ENCODE measurements at places on chromosomes 13 and 19.

DNA sequence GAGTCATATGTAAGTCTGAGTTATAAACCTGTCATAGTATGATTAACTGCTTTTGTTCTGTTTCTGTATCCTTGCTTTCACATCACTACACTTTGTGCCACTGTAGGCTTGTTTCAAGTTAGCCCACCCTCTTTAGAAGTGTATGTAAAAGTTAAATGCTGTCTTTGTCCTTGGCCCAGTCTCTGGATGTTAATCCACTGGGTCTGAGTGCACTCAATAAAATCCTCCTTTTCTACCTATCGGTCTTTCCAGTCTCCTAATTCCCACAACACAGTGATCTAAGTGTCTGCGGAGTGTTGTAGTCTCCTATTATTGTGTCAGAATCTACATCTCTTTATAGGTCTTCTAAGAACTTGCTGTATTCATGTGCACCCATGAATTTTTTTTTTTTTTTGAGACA, 14.1 kb downstream of the ZNF429 start:
- no peak for DNase-seq

- no peak for DNase-seq
Measured at GRCh38 chr13:112761701-112762689, 72.2 kb downstream of the ATP11A start.

DNA sequence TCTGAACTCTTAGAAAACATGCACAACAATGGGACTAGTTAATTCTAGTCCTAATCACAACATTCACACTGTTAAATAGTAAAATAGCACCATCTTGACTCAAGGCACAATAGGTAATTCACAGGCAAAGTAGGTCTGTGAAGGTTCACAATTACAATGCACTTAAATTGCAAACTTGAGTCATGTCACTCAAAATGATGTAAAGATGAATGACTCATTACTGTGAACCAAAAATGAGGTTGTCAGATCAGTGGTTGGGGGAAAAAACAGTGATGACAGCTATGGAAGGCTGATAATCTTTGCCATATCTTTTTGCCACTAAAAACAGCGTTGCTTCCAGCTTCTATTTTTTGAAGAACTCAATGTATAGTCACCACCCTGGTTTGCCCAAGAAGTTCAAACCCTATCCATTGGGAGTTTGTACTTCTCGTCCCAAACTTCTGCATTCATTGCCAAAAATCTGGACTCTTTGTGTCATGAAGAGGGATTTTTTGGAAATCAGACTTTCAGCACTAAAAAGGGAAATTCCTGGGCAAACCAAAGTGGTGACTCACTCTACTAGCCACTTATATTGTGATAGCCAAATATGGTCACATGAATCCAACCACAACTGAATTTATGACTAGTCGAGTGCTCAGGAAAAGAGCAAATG, 200.9 kb upstream of the TMTC4 start:
- no peak for DNase-seq

- no peak for DNase-seq
Measured at GRCh38 chr13:25067064-25067463, 28.9 kb upstream of the PABPC3 start.

DNA sequence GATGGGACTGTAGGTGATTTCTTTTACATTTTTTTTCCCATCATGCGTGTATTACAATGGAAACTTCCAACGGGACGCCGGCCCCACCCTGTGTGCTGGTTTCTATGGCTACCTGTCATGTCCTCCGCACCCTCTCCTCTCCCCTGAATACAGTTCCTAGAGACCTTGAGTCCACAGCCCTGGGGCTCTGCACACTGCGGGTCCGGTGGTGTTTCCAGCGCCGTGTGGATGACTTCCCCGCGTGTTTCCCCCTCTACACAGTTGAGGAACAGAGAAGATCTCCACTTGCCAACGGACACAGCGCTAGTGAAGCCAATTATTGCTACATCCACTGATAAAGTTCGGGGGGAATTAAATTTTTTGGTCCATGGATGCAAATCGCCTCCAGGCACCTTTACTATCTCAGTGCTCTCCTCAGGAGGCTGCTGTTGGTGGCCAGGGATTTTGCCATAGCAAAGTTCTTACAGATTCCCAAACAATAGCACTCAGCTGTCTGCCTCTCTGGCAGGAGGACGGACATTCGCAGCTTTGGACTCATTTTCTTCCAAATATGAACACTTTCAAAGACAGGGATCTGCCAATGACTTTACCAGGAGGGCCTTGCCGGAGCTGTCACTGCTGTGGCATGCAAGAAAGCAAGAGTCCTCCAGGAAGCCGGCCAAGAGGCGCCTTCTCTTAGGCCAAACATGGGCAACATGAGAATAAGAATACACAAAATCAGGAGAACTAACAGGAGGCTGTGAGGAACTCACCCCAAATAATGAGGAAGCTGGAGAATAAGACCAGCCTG, 39.3 kb upstream of the GAS6 start:
- DNase-seq, result no peak

- no peak for DNase-seq
Measured at GRCh38 chr19:33432446-33433170, 59.1 kb downstream of the CEBPG start.

DNA sequence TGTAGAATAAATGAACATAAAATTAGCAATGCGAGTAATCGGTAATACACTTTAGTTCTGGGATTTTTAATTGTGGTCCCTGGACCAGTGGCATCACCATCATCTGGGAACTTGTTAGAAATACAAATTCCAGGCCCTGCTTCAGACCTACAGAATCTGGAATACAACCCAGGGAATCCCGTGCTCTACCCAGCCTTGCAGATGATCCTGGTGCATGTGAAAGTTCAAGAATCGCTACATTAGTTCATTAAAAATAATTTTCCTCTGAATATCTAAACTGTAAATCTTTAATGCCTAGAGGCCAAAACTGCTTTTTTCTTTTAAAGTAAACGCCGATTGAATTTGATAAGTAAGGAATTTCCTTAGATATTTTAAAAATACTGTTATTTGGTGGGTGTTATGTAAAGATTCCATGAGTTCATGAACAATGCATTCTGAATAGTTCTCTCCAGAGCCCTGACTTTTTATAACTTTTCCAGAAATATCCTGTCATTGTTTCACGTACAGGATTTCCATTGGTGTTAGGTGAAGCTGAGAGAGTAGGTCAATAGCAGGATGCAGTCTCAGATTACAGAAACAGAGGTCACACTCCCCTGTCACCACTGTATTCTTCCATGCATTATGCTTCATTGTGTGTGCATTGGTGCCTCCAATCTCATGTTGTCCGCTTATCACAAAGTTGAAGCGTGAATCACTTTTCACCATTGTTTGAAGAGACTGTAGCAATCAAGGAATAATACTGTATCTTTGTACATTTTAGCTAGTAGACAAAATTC, 596.5 kb upstream of the KLF12 start:
- peak; percentile 6 for DNase-seq

DNA sequence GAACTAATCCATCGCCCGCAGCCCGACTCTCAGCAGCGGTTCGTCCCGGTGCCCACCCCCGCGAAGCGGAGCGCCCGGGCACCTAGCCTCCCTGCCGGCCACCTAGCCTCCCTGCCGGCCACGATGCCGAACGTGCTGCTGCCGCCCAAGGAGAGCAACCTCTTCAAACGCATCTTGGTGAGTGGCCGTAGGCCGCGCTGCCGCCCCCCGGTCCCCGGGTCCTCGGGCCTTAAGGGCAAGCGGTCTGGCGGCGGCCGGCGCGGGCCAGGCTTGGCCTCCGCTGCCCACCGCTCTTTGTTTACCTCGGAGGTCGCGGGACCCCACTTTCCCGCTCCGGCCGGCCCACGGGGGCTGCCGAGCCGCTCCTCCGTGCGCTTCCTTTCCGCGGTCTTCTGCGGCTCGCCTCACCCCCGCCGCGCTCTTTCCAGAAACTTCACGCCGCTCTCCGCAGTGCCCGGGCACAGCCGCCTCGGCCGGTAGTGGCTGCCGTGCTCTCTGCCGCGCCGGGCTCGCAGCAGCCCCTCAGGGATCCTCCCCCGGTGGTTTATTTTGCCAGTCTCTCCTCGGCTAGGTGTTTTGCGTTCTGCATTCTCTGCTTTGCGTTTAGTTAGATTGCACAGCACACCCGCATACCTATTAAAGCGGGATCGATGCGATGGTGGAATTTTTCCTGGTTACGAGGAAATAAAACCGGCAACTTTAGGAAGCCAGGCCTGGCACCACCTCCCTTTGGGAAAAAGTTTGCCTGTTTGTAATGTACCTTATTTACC, 524 bp downstream of the NAA16 start:
- peak; percentile 48 for DNase-seq

GRCh38 chr13:28251466-28251865, 113.1 kb downstream of the PAN3 start:
- DNase-seq, result no peak

DNA sequence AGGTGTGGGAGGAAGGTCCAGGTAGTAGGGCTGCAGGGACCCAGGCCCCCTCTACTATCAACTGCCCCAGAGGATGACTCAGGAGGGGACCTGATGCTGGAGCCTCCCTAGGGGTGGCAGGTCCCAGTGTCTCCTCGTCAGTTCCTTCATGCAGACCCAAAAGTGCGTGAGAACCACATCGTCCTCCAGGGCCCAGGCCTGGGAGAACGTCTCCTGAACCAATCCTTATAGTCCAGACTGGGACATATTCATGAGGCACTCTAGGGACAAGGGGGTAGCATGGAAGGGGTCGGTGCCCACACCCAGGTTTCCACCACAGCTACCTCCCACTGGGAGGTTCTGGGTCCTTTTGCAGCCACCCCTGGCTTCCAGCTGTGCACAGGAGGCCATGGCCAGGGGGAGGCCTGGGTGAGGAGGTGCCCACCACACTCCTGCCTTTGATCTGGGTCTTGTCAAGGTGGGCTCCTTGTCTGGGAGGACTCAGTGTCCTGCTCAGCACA, 38.0 kb upstream of the TPM4 start:
- no peak for DNase-seq

DNA sequence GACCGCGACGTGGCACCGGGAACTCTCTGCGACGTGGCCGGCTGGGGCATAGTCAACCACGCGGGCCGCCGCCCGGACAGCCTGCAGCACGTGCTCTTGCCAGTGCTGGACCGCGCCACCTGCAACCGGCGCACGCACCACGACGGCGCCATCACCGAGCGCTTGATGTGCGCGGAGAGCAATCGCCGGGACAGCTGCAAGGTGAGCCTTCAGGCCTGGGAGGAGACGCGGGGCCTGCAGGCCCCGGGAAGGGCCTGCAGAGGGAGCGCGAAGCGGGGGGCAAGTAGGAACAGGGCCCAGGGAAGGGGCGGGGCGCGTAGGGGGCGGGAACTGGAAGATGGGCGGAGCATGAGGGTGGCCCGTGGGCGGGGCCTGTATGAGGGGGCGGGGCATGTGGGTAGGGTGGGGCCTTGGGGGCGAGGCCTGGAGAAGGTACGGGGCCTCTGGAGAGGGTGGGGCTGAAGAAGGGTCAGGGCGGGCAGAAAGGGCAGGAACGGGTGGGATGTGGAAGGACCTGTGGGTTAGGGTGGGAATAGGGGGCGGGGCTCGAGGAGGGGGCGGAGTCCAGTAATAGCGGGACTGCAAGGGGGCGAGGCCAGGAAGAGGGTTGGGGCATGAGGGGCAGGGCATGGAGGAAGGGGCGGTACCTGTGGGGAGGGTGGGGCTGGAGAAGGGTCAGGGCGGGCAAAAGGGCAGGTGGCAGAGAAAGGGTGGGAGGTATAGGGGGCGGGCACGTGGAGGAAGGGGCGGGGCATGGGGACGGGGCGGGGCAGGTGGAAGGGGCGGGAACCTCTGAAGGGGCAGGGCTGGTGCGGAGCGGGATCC, 2.5 kb downstream of the CFD start:
- DNase-seq, result no peak

- no peak for DNase-seq
Measured at GRCh38 chr19:1087813-1088415, 7.3 kb downstream of the POLR2E start.

- DNase-seq, result no peak
Measured at GRCh38 chr13:100529666-100530377, 58.8 kb downstream of the GGACT start.

- DNase-seq, result no peak
Measured at GRCh38 chr19:40542202-40542859, 34.3 kb upstream of the SHKBP1 start.

- DNase-seq, result no peak
Measured at GRCh38 chr19:40247178-40247577, 20.7 kb upstream of the CCNP start.

DNA sequence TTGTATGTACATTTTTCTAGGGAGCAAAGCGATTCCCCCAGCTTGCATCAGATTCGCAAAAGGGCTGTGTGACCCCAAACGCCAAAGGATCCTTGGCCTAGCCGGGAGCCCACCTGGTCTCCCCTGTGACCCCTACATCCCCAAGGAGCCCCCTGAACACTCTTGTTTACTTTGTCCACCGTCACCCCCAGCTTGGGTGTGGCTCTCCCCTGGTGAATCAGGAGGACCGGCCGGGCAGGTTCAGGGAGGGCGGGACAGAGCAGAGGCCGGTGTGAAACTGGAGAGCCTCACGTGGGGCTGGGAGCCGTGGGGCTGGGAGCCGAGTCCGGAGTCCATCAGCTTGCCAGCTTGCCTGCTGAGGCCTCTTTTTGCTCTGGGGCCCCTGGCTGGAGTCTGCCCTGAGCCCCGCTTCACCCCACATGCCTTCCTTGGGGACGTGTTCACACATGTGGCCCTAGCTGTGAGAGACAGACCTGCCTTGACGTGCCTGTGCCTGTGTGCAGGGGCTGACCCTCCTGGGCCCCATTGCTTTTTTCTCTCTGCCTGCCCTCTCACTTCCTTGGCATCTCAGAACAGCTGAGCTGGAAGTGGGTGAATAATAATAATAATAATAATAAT, 2.0 kb downstream of the ITPKC start:
- peak; percentile 31 for DNase-seq

DNA sequence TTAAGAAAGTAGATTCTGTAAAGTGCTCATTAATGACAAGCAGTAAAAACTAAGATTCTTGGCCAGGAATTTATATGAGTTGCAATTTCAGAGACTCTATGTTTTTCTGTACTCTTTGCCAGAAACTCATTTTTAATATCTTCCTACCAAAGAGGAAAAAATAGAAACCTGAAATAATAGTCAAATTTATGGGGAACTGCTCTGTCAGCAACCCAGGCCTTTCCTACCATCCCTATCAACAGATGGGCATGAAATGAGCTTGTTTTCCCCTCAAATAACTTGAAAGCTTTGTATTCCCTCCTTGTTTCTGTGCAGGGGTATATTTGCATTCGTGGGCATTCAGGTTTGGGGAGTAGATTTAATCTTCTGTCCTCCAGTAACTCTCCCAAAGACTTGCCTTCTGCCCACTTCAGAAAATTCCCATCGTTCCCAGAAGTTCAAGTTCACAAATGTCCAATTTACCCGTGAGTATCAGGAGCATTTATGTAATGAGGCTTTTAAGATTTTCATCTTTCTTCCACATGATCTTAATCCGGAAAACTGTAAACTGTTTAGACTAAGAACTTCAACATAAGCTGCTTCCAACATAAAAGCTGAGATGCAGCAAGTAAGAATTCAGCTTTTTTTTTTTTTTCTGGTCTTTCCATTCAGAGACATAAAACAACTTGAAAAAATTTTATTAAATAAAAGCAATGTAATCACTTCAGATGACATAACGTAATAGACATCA, 363.1 kb downstream of the EFNB2 start:
- DNase-seq, result no peak

DNA sequence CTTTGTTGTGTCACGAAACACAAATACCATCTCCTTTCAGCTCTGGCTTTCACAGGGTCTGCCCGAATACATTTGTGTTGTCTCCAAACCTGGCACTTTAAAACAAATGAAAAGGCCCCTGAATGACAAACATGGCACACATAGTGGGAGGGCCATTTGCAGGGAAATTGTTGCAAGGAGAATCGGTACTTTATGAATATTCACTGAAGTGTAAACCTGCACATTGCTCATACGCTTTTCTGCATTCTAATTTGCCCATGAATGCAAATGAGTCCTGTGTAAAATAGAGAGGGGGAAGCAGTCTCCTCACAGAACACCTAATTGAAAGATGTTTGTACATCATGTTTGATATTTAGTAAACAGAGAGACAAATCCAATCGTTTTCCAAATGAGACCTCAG, 82.7 kb upstream of the PCDH8 start:
- no peak for DNase-seq

All from endothelial cell (in vitro differentiated cells).